OCI-M1 (cell line): ENCODE measurements at places on chromosomes 6 and 20.

- DNase-seq: no peak
Observed at GRCh38 chr6:53280207-53280606, 68.5 kb downstream of the ELOVL5 start.

DNA sequence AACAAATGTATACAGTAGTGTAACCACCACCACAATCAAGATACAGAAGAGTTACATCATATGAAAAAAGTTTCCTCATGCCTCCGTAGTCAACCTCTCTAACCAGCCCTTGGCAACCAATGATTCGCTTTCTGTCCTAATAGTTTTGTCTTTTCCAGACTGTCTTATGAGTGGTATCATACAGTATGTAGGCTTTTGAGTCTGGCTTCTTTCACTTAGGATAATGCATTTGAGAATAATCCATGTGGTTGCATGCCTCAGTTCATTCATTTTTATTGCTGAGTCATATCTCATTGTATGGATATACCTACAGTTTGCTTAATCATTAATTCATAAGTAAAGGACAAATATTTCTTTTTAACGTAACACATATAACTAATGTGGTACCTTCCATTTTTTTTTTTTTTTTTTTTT lies 86.4 kb upstream of the RIPOR2 start:
- DNase-seq: peak; percentile 57

DNA sequence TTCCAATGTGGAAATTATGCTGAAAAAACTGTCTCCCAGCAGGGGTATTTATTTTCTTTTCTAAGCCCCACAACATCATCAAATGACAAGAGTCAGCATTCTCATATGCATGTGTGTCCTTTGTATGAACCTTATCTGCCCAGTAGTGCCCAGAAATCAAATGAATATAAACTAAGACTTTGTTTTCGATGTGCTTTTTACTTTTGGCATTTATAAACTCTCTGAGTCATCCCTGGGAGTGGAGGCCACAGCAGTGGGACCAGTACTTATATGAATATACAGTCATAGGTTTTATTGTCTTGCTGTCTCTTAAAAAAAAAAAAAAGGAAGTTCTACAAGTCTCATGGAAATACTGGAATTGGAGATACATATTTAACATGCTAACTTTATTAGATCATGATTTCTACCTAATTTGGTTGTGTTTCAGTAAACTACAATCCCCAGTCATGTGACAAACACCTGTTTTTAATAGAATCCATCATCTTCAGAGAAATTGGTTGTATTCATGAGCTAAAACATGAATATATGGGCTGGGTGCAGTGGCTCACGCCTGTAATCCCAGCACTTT lies 99.2 kb upstream of the TMEM181 start:
- DNase-seq: no peak

DNA sequence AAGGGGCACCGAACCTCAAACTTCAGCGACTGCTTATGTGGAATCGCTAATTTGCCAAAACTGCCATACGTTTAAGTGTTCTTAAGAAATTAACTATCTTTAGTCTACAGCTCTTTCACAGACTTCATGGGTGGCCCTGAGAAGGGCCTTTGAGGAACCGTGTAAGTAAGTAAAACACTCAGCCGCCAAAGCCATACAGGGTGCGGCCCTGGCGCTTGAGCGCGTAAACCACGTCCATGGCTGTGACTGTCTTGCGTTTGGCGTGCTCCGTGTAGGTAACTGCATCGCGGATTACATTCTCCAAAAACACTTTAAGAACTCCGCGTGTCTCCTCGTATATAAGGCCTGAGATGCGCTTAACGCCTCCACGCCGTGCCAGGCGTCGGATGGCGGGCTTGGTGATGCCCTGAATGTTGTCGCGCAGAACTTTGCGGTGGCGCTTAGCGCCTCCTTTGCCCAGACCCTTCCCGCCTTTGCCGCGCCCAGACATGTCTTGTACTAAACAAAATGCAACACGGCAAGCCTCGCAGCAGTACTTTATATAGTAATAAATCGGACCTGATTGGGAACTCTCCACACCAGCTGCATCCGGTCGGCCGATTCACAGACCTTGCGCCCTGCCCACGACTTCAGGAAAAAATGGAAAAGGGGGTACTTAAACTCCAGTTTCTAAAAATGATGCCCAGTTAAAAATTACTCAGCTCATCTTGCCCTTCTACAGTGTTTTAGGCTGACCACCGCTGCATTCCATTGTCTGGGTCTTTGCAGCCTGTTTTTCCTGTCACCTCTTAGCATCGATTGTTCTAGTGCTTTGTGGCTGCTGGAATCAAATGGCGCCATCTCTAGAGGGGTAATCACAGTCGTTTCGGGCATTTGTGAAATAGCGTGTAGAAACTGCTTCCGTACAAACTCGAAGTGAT lies 38.9 kb downstream of the OR2B2 start:
- peak; percentile 97 for DNase-seq

- peak; percentile 66 for DNase-seq
Observed at GRCh38 chr20:43691928-43692524, 25.1 kb downstream of the MYBL2 start.
